ENCODE measurements at places on chromosomes 11 and 22. TPM values are rescaled to one million over a fixed set of nuclear protein-coding genes. Genes with fewer than 3 reads are reported as not detected.

- no peak for DNase-seq
Measured at GRCh38 chr22:17250380-17251082, 31.3 kb upstream of the ADA2 start.

DNA sequence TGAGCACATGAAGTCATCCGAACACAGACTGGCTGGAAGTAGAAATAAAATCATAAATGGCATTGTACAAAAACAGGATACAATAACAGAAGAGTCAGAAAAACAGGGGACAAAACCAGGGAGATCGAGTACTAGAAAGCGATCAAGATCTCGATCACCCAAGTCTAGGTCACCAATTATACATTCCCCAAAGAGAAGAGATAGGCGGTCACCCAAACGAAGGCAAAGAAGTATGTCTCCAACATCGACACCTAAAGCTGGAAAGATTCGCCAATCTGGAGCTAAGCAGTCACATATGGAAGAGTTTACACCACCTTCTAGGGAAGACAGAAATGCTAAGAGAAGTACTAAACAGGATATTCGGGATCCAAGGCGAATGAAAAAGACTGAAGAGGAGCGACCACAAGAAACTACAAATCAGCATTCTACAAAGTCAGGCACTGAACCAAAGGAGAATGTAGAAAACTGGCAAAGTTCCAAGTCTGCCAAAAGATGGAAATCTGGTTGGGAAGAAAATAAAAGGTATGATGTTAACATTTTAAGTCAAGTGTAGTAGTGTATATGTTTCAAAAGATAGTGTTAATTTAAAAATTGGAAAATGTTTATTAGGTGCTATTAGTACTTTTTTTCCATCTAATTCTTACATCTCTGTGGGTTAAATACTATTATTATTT lies 9.4 kb downstream of the PCF11 start:
- DNase-seq, result no peak

DNA sequence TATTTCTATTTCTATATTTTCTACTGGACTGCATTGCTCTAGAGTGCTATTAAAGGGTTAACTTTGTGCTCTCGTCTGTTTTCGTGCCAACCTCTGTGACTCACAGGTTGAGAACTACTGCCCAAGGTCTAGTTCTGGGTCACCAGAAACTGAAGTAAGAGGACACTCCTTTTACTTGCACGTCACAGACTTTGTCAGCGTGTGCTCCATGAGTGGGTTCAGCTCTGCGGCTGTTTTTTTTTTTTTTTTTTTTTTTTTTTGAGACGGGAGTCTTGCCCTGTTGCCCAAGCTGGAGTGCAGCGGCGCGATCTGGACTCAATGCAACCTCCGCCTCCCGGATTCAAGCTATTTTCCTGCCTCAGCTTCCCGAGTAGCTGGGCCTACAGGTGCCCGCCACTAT lies 49.8 kb downstream of the CLMP start:
- peak; percentile 78 for DNase-seq

DNA sequence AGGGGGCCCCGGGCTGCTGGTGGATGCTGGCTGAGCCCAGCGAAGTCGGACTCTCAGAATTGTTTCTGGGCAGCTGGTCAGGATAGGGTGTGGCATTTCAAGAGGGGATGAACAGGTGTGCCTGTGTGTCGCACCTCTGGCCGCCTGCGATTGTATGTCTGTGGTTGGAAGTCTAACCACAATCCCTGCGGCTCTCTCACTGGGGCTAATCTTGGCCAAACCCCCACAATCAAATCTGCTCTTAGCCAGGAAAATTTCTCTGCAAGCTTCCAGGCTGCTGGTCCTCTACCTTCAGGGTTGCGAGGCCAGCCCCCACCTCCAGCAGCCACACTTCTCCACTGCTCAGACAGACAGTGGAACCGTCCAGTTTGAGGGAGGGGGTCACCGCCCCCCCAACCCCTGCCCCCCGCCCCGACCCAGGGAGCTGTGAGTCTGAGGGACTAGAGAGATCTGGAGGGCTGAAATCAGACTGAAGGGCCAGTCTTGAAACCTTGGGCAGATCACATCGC lies 953 bp downstream of the ATG16L2 start:
- DNase-seq, result no peak

DNA sequence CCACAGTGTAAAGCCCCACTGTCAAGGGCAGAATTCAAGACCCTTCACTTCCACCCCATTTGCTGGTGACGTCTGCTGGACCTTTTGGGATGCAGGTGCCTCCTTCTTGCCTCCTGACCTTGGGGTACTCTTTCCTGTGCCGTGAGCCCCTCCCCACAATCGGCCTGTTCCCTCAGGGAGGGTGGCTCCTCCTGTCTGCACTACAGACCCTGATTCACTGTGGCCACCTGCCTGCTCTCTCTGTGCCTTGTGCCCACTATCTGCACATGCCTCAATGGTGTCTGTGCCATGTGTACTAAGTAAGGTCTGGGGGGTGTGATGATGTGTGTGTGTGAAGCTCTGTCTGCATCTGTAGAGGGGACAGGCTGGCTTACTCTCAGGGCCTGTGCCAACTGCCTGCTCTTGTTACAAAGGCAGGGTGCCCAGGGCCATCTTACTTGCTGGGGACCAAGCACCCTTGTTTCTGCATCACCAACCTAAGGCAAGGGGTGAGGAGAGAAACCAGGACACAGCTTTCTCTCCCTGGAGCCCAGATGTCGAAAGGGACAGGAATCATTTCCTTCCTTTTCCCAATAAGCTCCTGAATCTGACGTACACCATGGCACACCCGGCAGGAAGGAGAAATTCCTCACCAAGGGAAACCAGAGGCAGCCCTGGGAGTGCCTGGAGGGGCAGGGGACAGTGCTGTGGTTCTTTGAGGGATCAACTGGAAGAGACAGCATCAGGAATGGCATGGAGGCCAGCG lies 3.7 kb downstream of the PPM1F start:
- DNase-seq, result no peak

- no peak for DNase-seq
Measured at GRCh38 chr22:43996170-43996980, 27.7 kb upstream of the PARVB start.

DNA sequence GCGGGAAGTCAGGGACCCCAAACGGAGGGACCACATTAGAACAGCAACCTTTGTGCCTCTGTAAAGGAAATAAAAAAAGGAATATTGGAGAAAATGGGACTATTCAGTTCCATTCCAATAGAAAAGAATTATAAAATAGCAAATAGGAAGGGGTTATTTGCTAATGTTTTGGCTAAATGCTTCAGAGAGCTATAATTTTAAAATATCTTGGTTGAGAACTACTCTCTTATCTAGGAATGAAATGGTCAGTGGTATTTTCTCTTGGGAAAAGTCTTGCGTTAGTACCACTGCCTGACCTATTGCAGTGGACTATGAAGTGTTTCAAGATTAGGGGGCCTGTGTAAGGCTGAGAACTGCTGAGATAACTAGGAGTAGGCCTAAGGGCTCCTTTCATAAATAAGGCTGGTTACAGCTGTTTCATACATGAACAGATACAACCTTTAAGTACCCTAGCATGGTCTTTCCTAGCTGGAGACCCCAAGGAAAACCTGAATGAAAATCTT lies 6.9 kb upstream of the WEE1 start:
- peak; percentile 98 for DNase-seq

DNA sequence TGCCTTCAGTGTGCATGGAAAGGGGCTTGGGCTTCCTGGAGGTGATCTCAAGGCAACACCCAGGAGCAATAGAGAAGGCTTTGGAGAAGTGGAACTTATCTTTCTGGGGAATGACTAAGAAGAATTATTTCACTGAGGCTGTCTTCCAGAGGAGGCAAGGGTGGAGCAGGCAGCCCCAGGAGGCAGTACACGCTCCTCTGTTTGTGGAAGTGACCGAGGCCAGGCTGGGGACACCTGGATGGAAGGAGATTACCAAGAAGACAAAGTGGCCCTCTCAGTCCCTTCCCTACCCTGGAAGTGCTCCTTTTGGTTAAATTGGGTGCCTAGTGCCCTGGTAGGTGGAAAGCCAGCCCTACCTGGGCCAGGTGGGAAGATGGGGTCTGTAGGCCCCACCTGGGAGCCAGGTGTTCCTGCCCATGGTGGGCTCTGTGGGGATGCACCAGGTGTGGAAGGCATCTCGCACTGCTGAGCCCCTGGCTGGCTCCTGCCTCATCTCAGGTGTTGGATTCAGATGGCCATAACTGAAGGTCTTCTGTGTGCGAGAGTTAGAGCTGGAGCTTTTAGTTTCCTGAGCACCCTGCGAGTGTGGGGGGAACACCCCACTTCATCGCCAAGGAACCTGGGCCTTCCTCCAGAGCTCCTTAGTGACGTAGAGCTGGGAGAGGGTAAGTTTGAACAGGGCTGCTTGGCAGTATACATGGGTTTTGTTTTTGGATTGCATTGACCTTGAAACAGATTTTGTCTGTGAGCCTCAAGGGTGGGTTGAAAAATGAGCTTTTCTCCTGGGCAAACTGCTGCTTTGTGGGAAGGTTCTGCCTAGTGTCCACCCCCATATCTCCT lies 46.1 kb downstream of the MICAL2 start:
- peak; percentile 55 for DNase-seq

- peak; percentile 78 for DNase-seq
Measured at GRCh38 chr11:20048246-20048645, 112.0 kb downstream of the DBX1 start.

- DNase-seq, result no peak
Measured at GRCh38 chr11:1158681-1159487, 1.1 kb downstream of the MUC5AC start.

DNA sequence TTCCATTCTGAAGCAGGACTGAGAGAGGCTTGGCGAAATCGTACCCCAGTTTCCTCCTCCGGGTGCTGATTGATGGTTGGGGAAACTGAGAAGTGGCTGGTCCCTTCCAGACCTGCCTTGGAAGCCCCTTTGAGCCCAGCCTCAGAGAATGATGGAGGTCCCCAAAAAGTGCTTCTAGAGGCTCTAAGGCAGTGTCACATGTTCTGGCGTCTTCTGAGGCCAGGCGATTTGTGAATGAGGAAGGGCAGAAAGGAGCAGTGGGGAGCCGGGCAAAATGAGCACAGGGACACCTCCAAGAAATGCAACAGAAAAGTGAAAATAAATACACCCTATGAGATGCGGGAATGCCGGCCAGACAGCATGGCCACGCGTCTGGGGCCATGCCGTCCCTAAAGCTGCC lies 1.0 kb upstream of the LIF start:
- DNase-seq, result no peak

DNA sequence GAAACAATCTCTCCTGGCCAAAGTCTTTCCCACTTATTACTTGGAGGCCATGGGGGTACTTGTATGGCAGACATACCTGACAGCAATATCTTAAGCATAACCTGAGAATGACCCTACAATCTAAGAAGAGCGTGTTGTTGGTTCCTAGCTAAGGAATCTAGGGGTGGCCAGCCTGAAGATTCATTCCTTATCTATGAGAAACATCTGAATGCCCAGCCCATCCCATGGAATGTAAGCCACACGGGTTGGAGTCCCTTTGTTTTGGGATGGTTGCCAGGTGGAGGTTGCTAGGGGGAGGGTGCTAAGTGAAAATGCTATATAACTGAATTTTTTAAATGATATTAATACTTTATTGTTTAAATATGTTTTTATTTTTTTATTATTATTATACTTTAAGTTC lies 725.0 kb downstream of the ETS1 start:
- DNase-seq, result no peak

DNA sequence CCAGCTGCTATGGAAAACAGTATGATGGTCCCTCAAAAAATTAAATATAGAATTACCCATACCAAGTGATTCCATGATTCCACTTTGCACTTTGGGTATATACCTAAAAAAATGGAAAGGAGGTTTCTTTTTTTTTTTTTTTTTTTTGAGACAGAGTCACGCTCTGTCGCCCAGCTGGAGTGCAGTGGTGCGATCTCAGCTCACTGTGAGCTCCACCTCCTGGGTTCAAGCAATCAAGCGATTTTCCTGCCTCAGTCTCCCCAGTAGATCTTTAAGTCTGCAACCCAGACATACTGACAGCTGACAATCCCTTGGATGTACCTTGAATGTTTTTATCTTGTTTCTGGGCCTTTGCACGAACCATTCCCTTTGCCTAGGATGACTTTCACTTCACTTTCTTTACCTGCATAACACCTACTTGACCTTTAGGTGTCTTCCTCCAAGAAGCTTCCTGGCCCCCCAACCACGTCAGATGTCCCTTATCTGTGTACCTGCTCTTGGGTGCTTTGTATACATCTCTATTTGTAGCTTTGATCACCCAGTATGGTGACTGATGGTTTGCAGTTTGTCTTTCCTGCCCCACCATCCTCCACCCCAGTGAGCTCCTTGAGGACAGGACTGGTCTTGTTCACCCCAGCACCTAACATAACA lies 11.6 kb downstream of the UCP3 start:
- no peak for DNase-seq

GRCh38 chr22:40818192-40818746 lies 877 bp downstream of the SLC25A17 start:
- DNase-seq, result peak; percentile 5

LRRC4C gene
- total RNA-seq, result 0.27 TPM

RHOG gene
- 19.0 TPM for total RNA-seq

EPS8L2 gene
- 49.2 TPM for total RNA-seq

TEX12 gene
- 0.36 TPM for total RNA-seq

RNF121 gene
- total RNA-seq, result 22.9 TPM

SHISA8 gene
- not detected for total RNA-seq

APOL1 gene
- 29.4 TPM for total RNA-seq

Measured in fibroblast of the aortic adventitia (primary cell).